Stimulated activated CD8-positive, alpha-beta memory T cell treated with anti-CD3 and anti-CD28 coated beads, Interleukin-4, amount 100 ng/mL, for 24 hours (primary cell): ENCODE measurements at places on chromosomes 7 and 10.

DNA sequence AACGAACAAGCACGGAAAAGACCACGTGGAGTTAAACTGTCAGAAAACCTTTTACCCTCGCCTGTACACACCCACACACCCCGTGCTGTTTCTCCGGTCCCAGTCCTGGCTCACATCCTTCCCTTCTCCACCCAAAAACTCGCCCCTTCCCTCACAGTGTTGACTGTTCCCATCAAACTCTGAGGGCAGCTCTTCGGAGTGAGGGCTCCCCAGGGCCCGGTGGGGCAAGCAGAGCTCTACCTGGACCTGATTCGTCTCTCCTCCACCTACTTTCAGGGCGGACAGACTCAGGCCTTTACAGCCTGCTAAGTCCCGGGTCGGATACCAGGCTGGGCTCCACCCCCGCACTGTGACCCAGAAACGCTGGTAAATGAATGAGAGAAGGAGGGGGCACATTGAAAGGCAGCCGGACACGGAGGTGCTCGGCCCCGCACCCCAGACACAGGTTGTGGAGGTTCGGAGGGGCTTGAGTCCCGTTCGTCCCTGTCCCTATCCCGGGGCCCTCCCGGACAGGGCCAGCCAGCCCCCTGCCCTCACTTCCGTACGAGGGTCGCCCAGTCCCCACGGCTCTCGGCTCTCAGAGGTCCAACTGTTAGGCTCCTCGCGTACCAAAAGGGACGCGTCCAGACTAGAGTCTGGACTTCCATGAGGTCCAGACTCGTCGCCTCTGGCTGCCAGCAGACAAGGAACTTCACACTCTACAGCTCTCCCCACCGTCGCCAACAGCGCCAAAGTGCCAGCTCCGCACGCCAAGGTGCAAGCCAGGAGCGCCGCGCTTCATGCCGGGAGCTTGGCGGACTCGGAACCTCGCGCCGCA is 31.7 kb upstream of the ASL start:
- no peak for DNase-seq

DNA sequence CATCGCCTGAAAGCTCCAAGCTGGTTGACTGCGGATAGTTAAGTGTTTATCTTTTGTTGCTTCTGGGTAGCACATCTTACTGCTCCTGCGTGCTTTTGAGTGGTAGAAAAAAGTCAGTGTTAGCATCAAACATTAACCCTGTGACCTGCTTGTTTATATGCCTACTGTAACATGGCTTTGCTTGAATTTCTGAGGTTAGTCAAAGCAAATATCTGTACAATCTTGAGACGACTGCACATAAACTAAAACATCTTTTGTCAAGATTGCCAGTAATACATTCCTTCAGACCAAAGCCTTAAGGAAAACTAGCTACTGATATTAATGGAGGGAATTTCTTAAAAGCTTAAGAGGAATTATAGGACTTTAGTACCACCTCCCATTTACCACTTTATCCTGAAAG is 163.7 kb downstream of the BAMBI start:
- no peak for DNase-seq

DNA sequence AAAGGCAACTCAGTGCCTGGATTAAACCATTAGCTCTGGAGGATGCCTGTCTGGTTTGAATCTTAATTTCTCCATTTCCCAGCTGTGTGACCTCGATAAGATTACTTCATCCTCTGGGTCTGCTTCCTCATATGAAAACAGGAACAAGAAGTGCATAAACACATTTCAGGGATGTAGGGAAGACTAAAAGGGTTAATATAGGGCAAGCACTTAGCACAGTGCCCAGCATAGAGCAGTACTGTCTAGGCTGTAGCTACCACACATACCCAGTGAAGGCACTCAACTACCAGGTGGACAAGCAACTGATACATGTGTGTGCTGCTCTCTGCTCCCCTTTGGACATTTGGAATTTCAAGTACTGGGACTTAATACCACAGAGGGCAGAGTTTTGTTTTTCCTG is 85.4 kb downstream of the KCNMA1 start:
- DNase-seq, result no peak

DNA sequence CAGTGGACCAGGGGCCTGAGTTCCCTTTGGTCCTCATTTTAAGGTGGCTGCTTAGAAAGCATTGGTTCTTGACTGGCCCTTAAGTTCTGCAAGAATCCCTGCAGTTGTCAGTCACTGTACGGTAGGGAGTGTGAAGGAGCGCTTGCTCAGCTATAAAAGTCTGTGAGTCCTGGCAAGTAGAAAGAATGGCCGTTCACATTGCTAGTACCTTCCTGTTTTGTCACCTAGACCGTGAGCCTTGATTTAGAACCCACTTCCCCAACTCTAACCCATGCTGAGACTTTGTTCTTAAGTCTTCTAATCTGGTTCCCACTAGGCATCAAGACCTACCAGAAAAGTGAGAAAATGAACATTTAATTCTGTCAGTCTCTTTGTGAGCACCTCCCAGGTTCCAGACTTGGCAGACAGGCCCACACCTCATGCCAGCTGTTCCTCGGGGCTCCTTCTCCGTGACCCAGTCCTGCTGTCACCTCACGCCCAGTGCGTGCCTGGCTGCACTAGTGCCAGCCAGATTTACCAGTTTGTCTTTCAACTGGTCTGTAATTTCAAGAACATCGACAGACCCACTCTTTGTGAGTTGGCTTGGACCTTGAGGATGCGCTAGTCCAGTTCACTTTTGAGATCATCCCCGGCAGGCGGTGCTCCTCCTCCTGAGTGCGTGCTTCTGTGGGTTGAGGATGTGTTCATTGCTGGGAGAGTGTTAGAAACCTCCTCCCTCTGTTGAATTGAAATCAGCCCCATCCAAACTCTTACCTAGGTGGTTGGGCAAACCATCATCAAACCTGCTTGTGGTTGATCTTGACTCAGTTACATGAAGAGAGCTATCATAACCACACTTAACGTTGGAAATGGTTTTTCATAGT is 78.5 kb downstream of the SHH start:
- no peak for DNase-seq

DNA sequence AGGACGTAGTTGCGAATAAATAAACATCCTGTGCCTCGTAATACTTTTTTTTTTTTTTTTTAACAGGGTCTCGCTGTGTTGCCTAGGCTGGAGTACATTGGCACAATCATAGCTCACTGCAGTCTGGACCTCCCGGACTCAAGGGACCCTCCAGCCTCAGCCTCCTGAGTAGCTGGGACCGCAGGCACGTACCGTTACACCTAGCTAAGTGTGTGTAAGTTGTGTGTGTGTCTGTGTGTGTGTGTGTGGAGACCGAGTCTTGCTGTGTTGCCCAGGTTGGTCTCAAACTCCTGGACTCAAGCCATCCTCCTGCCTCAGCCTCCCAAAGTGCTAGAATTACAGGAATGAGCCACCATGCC is 573 bp upstream of the PON2 start:
- no peak for DNase-seq

GRCh38 chr10:93447970-93448369 is 34.2 kb downstream of the MYOF start:
- no peak for DNase-seq

DNA sequence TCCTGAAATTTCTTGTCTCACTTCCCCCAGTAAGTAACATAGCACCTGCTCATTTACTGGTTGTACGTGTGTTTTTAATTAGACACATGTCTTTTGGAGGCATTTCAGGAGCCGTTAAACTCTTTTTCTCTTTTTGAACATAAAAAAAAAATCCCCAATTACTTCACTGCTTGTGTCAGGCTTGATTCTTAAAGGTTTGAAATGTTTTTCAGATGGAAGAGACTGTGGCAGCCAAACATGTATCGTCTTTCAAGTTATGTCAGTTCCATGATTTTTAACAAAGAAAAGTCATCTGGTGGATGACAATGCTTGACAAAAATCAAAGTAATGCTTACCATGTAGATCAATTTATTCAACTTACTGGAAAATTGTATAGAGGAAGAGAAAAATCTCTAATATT is 585.8 kb downstream of the GATA3 start:
- DNase-seq, result no peak

GRCh38 chr7:18212308-18212707 is 184.7 kb upstream of the PRPS1L1 start:
- no peak for DNase-seq

GRCh38 chr10:103278862-103279298 is 1.9 kb downstream of the INA start:
- peak; percentile 18 for DNase-seq

GRCh38 chr7:134813663-134814396 is 34.4 kb downstream of the CALD1 start:
- no peak for DNase-seq

DNA sequence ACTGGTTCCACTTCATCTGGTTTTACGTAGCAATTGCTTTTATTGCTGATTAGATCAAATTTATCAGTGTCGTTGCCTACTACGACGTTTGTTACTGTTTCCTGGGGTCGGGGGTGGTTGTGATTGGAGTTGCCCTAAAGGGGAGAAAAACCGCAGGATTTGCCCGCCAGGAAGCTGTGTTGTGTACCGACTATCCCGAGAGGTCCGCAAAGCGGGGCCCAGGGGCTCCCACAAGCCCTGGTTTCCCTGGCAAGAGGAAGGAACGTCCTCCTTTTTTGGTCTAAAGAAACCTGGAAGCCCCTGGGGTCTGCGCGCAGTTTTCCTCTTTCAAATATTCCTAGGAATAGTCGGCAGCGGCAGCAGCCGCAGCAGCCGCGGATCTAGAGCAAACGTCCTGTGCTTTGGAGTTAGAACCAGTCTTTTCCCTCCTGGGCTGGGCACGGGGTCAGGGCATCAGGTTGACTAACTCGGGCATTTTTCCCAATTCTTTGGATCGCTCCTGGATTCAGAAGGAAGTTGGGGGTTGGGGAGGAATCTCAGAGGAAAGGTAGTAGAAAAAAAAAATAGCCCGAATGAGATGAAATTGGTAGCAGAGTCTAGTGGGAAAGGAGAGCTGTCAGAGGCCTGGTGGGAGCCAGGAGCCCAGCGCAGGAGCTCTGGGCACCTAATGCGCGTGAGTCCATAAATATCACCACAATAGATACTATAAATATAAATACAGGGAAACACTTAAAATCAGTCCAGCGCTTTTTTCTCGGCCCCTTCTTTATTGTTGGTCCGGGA is 4.6 kb downstream of the VAX1 start:
- no peak for DNase-seq

GRCh38 chr10:3542185-3542611 is 242.8 kb downstream of the KLF6 start:
- no peak for DNase-seq

GRCh38 chr10:79084012-79084971 is 15.5 kb downstream of the ZMIZ1 start:
- no peak for DNase-seq

GRCh38 chr7:84705706-84706105 is 481.1 kb downstream of the SEMA3D start:
- DNase-seq, result no peak

DNA sequence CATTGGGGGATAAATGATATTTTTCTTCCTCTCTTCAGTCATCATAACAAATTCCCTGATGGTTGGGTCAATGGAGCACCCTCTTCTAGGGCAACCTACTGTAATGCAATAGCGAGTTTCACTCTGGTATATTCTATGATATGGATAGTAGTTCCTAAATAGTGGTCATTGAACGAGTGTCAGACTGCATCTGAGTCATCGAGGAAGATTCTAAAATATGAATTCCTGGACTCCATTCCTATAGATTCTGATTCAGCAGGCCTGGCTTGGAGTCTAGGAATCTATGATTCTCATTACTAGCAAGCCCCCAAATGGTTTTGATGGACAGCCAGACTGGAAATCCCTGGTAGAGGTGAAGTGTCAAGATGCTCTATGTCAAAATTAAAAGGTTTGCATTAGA is 254.5 kb downstream of the BUB3 start:
- no peak for DNase-seq

- no peak for DNase-seq
Measured at GRCh38 chr7:74064696-74065095, 18.9 kb upstream of the LIMK1 start.

- no peak for DNase-seq
Measured at GRCh38 chr7:96248405-96248804, 73.5 kb downstream of the SLC25A13 start.

DNA sequence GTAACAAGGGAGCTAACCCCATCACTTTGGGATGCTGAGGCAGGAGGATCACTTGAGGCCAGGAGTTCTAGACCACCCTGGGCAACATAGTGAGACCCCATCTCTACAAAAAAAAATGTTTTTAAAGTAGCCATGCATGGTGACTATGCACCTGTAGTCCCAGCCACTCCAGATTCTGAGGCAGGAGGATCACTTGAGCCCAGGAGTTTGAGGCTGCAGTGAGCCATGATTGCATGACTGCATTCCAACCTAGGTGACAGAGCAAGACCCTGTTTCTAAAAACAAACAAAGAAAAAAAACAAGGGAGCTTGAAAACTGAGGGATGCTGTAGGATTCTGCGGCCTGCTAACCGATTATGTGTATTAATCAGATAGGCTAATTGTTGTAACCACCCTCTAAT is 4.9 kb downstream of the KIAA1217 start:
- no peak for DNase-seq

GRCh38 chr7:29231671-29232232 is 37.2 kb downstream of the CHN2 start:
- no peak for DNase-seq

- no peak for DNase-seq
Measured at GRCh38 chr7:89200758-89201157, 405.2 kb upstream of the TEX47 start.

DNA sequence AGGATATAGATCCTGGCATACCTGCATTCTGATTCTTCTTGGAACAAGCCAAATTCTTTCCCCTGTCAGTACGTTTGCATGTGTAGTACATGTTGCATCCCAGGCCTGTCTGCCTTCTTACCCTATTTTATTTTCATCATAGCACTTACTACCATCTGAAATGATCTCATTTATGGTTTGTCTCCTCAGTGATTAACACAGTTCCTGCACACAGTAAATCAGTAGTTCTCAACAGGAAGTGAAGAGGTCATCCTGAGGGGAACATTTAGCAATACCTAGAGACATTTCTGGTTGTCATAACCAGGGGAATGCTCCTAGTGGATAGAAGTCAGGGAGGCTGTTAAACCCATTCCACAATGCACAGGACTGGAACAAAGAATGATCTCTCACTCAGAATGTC is 38.2 kb upstream of the SLC26A4 start:
- no peak for DNase-seq

GRCh38 chr7:27173956-27174873 is at the start of gene HOXA10:
HOXA10 (minus strand) TSS chr7:27174320; CDS start chr7:27174306, 14 bp downstream.
- DNase-seq, result no peak

DNA sequence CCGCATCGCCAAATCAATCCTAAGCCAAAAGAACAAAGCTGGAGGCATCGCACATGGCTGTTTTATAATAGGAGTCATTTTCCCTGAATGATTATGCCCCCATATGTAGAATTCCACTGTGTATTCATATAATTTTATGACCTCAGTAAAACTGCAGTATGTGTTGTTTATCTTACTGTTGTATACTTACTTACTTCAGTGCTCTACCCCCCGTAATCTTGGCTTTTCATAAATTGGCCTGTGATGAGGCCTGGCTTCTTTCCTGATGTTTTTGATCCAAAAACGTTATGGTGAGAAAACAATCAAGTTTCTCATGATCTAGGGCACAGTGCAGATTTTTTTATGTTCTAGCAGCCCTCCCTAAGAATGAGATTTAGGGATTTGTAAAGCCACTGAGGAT is 306.4 kb upstream of the FZD1 start:
- DNase-seq, result no peak
